Stimulated activated CD4-positive, alpha-beta T cell treated with anti-CD3 and anti-CD28 coated beads, Interleukin-4, amount 100 ng/mL, for 24 hours (primary cell): ENCODE measurements at places on chromosomes 13 and 19.
A peak's percentile ranks its signal among the peaks of the same experiment; 100 is the strongest.

DNA sequence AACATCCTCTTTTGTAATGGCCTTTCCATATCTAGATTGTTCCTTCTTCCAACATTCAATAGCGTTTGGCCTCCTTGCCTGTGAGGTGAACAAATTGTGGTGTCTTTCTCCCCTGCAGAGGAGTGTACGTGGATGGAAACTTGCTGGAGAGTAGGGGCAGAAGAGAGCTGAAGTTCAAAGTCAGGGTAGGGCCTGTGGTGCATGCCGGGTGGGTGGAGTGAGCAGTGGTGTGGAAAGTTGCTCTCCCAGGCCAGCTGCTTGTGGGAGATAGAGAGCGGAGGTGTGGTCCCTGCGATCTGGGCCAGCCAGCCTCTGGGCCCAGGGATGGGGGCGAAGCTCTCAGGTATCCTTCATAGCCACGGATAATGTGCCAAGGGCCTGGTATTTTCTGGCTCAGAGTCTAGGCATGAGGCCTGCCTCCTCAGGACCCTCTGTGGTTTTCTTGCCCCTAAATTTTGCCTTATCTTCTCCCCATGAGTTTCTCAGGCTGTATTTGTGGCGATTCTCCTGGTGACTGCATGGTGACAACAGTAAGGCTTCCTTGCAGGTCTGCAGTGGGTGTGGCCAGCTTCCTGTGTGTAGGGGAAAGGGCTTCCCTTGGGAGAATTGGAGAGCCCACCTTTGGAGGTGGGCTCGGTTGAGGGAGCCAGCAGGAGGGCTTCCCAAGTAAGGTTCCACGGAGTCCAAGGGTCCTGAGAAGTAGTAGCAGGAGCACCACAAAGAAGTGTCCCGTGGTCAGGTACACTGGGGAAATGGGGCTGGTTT lies 6.7 kb downstream of the RGCC start:
- peak; percentile 57 for DNase-seq

GRCh38 chr13:114213980-114214379 lies 20.7 kb upstream of the CDC16 start:
- no peak for DNase-seq

DNA sequence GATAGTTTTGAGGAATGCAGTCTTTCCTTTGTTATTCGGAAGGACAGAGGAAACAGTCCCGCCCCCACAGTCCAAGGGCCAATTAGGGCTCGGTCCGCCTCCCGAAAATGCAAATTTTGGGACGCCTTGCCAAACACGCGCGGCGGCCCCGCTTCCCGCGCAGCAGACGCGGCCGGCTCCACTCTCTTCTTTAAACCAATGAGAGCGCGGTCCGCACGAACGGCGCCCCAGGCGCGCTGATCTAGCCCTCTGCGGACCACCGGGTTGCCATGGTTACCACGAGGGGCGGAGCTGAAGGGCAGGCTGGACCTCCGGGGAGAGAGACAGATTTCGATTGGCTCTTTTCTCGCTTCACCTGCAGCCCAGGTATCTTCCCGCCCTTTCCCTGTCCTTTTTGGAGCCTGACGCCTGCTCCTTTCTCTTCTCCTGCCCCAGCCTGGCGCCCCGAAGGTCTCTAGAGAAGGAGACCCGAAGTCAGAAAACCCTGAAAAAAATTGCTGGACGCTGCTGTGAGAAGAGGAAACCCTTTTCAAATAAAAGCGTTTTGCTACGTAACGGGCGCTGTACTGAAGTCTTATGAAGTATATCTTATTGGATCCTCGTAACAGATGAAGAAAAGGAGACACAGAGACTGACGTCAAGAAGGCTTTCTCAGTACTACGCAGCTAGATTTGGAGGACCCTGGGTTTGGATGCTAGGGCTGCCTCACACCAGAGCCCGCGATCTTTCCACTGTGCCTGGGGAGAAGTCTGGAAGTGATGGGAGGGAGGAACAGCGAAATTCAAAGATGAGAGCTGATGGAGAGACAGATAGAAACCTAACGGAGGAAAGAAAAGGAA lies 2.0 kb downstream of the PTH2 start:
- DNase-seq: peak; percentile 34

GRCh38 chr13:92407858-92408257 lies 818.7 kb upstream of the GPC6 start:
- DNase-seq: no peak

- no peak for DNase-seq
Measured at GRCh38 chr19:16896146-16897028, 7.6 kb downstream of the F2RL3 start.

DNA sequence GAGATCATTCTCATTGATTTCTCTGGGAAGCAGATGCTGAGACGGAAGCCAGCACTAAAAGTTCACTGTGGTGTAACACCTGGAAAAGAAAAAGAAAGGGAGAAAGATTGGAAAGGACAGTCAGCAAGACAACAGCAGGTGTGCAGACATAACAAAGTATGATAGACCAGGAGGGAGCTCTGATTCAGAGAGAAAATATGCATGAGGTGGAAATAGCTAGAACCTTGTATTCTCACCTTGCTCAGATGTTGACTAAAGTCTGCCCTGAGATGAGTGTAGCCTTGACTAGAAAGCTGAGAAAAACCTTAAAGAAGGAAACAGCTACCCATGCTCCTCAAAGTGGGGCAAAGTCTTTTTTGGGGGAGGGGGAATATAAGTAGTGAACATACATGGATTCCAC lies 1711.8 kb downstream of the EFNB2 start:
- no peak for DNase-seq

DNA sequence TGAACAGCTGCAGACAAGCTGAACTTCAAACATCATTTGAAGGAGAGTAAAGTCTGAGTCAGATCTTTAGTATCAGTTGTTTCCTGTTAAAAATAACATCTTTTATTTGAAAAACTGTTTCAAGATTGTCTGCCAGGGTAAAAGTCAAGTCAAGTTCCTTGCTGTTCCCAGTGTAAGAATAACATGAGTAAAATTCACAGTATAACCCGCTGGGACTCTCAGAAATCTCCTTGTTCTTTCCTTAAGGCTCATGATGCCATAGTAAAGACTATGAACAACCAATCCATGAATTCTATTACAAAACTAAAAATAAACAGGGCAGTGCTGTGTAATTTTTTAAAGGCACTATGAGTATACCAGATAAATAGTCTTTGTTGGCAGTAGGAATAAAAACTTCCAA lies 112.9 kb downstream of the IRS2 start:
- DNase-seq: no peak

- no peak for DNase-seq
Measured at GRCh38 chr19:11088506-11089253, 583 bp upstream of the LDLR start.

- no peak for DNase-seq
Measured at GRCh38 chr13:52921194-52921593, 72.8 kb upstream of the PCDH8 start.

DNA sequence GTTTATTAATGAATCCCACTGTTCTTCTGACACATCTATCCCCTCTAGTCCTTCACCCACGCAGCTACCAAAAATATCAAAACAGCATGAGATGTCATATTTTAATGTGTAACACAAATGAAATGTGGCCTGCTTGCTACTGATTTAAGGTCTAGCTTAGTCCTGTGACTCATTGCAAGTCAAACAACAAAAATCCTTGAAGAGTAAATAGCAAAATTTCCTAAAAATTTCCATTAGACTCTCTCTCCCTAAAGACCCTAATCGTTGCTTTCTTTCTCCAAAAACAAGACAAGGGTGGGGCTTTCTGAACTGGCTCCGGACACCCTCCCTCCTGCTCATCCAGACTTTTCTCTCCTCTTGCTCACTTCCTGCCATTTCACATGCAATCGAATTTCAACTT lies 99.9 kb upstream of the IPO5 start:
- no peak for DNase-seq

DNA sequence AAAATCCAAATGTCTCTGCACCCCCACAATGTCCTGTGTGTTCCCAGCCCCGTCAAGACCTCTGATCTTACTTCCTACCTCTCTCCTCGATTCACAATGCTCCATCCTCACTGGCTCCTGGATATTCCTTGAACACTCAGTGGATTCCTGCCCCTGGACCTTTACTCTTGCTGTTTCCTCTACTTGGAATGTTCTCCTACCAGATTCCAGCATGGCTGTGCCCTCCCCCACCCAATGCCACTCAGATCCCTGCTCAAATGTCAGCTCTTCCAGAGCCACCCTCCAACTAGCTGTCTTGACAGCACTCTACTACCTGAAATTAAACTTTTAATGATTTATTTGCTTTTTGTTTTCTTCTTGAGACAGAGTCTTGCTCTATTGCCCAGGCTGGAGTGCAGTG lies 107.4 kb downstream of the KLF5 start:
- no peak for DNase-seq

GRCh38 chr19:5910638-5910907 lies 3.5 kb upstream of the CAPS start:
- no peak for DNase-seq

GRCh38 chr19:47637550-47637949 lies 28.6 kb downstream of the BICRA start:
- no peak for DNase-seq

- no peak for DNase-seq
Measured at GRCh38 chr19:40192758-40193586, 1.7 kb downstream of the MAP3K10 start.

DNA sequence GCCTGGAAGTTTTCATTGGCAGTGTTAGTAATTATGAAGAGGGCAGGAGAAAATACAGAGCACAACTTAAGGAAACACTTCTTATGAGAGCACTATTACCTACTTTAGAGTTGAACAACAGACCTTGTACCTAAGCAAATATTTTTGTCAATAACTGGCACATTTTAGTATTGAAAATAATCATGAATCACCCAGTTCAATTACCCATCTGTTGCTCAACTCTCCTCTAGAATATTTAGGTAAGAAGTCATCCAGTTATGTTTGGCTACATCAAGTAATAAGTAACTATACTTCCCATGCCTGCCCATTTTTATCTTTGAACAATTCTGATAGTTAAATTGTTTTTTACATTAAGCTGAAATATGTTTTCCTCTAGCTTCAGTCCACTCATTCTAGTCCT lies 893.4 kb downstream of the DIAPH3 start:
- no peak for DNase-seq

DNA sequence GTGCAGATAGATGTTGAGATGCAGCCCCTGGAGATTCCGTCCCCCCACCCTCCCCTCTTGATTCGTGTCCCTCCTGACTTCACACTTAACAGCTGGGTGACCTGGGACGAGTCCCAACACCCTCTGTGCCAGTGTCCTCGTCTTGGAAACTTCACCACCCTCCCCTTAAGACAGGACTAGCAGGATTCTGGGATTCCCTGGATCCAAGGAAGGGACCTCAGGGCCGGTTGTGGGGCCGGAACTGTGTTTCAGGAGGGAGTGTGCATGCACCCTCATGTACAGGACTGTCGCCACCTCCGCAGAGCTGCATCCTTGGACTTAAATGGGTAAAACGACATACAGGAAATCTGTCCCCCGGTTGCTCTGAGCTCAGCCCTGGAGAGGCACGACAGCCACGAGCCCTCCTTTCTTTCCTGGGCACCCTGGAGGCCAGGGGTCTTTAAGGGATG lies 990 bp downstream of the MYO9B start:
- peak; percentile 36 for DNase-seq

- DNase-seq: no peak
Measured at GRCh38 chr19:35913589-35913988, 5.5 kb upstream of the TYROBP start.

DNA sequence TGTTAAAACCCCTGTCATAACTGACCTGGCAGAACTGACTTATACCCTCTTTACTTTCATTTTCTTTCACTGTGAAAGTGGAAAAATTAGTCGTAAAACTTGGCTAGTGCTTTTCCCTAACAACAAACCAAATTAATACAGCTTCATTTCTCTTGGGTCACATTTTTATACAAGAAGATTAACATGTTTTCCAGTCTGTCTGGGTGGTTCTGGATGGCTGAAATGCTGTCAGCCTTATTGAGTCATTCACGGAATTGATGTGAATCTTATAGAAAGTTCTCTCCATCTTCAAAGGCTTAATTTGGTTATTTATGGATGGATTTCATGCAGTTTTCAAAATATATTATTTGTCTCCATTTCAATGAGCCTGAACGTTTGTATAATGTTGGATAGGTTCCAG lies 440.0 kb downstream of the KCTD12 start:
- no peak for DNase-seq

- DNase-seq: no peak
Measured at GRCh38 chr19:2362046-2362969, 2.2 kb downstream of the TMPRSS9 start.

- no peak for DNase-seq
Measured at GRCh38 chr13:35694549-35695447, 218.3 kb upstream of the MAB21L1 start.

GRCh38 chr19:44603201-44603945 lies 10.0 kb upstream of the IGSF23 start:
- DNase-seq: no peak

DNA sequence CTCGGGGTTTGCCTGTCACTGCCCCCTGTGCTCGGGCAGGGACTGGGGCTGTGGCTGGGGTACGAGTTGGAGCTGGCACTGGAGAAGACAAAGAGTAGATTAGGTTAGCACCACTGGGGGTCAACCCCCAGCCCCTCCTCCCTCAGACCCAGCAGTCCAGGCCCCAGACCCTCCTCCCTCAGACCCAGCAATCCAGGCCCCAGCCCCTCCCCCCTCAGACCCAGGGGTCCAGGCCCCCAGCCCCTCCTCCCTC lies 19.1 kb downstream of the ZNF575 start:
- DNase-seq: no peak

GRCh38 chr13:26628706-26629105 lies 71.2 kb downstream of the WASF3 start:
- DNase-seq: peak; percentile 5

DNA sequence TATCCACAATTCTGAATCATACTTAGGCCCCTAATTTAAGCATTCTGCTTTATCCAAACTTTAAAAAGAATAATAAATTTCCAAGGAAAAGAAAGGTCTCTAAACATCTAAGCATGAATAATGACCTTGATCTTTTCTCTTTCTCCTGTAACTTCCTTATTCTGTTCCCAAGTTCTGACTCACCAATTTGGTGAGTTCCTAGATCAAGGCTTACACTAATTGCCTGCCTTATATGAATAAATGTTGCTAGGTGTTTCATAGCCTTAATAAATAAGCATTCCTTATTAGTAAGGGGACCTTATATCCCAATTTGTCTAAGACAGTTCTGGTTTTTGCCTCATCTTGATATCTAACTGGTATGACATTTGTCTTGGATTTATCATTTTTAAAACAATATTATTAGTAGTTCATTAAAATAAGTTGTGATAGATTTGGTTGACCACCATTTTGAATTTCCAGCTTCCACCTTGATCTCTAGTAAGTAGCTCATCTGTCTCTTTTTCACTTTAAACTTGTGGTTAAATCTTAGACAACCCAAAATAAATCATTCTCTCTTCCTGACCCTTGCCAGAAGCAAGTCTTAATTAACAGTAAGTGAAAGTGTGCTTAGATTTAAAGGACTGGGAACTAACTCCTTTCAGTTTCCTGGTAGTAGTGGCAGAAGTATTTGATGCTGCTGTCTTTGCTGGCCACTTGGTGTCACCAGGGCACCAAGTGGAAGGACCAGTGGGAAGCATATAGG lies 121.2 kb upstream of the MLNR start:
- no peak for DNase-seq

GRCh38 chr13:41670873-41671443 lies 213.6 kb downstream of the RGCC start:
- DNase-seq: no peak

- DNase-seq: no peak
Measured at GRCh38 chr13:92150606-92151005, 752.2 kb downstream of the GPC5 start.
